ENCODE measurements at places on chromosomes 4 and X. TPM values are rescaled to one million over a fixed set of nuclear protein-coding genes. Genes with fewer than 3 reads are reported as not detected.
A peak's percentile ranks its signal among the peaks of the same experiment; 100 is the strongest.

DNA sequence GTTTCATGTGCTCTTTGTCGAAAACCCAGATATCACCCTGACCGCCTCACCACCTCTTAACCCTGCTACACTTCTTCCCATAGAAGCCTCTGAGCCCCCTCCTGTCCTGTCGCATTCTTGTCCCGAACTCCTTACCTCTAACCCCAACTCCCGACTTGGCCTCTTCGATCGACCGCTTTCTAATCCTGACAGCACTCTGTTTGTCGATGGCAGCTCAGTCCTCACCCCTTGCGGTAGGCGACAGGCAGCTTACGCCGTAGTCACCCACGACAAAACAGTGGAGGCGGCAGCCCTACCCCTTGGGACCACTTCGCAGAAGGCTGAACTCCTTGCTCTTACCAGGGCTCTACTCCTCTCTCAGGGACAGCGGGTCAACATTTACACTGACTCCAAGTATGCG is 961.7 kb downstream of the RPA4 start:
- no peak overlapping the region for H3K27ac ChIP-seq
- no peak overlapping the region for H3K4me3 ChIP-seq

The CENPVL1 gene
- not detected for total RNA-seq

The IL21 gene
- total RNA-seq = not detected

GRCh38 chr4:155657169-155657568 is 9.5 kb upstream of the GUCY1A1 start:
- no peaks in the 10 kb centered on the region for H3K36me3 ChIP-seq
- no peak overlapping the region for H3K4me3 ChIP-seq
- no peak for DNase-seq
- peaks cover 2% of the 10 kb centered on the region for H3K27me3 ChIP-seq
- H3K27ac ChIP-seq = no peak overlapping the region

- DNase-seq = peak; percentile 48
- peak overlapping the region; percentile 82 for H3K27ac ChIP-seq
- no peaks in the 10 kb centered on the region for H3K36me3 ChIP-seq
- H3K4me3 ChIP-seq = peak overlapping the region; percentile 79
Observed at GRCh38 chrX:40012039-40012867, 85.5 kb downstream of the BCOR start.

All from HFFc6 (cell line).